ENCODE measurements at places on chromosomes 6 and 20.

GRCh38 chr20:32969356-32970114 lies 34.7 kb downstream of the SUN5 start:
- DNase-seq = no peak

GRCh38 chr20:11849270-11849915 lies 68.3 kb upstream of the BTBD3 start:
- no peak for DNase-seq

DNA sequence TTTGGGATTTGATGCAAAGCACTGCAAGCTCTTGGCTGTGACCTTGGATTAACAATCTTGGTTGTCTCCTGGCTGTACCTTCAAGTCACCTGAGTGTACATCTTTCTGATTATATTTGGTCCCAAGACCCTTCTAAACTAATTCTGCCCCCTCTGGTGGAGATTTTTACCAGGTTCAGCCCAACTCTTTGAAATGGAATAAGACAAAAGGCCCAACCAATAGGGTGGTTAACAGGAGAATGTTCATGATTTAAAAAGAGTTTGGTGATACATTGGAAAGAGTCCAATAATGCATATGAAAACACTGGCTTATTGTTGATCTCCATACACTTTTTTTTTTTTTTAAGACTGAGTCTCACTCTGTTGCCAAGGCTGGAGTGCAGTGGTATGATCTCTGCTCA lies 77.5 kb upstream of the CD83 start:
- DNase-seq = peak; percentile 11

GRCh38 chr6:131183427-131184095 lies 48.3 kb downstream of the AKAP7 start:
- no peak for DNase-seq

GRCh38 chr6:156627524-156627923 lies 149.7 kb upstream of the ARID1B start:
- no peak for DNase-seq

DNA sequence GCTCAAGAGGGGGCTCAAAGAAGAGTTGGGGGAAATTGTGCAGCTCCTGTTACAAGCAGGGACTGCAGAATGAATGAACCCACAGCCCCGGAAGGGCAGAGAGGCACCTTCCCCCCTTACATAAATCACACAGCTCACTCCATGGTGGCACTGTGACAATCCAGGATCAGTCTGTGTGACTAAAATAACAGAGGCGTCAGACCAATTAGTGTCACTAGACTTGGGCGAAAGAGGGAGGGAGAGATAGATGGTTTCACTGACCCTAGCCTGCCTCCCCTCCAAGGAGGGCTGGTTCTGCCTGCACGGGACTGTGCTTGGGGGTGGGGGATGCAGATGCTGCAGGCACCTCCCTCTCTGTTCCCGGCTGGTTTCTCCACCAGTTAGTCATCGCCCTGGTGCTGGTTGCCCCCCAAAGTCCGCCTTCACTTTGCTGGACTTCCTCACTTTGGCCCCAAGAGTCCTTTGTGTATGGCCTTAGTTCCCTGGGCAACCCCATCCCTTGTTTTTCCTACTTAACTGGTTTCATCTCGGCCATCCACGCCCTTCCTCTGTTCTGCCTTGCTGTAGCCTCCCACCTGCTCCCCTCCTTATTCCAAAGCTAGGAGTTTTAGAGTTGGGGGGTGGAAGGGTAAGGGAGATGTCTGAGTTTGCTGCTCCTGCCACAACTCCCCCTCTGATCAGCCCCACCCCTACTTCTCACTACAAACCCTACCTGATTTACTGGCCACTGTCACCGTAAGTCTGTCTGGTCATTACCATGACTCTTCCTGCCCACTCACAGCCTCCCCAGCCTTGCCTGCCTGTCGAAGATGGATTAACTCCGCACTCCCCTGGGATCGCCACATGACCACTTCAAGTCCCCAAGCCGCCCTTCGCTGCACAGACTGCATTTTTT lies 17.7 kb downstream of the CCDC167 start:
- no peak for DNase-seq

DNA sequence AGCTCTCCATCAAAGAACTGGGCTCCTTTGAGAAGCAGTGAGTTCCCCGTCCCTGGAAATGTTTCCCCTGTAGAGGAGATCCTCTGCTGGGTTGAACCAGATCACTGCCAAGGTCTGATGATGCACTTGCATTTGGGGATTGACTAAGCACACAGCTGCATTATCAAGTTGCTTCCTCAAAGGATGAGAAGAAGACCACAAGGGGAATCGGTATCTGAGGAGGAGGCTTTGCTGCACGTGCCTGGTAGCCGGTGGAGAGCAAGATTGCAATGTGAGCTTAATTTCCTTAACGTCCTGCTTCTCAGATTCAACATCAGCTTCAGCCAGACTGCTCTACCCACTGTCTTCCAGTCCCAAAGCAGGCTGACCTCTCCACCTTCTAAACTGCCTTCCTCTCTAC lies 128.8 kb upstream of the STMND1 start:
- DNase-seq = no peak

- no peak for DNase-seq
Observed at GRCh38 chr6:34285448-34286164, 36.8 kb upstream of the SMIM29 start.

DNA sequence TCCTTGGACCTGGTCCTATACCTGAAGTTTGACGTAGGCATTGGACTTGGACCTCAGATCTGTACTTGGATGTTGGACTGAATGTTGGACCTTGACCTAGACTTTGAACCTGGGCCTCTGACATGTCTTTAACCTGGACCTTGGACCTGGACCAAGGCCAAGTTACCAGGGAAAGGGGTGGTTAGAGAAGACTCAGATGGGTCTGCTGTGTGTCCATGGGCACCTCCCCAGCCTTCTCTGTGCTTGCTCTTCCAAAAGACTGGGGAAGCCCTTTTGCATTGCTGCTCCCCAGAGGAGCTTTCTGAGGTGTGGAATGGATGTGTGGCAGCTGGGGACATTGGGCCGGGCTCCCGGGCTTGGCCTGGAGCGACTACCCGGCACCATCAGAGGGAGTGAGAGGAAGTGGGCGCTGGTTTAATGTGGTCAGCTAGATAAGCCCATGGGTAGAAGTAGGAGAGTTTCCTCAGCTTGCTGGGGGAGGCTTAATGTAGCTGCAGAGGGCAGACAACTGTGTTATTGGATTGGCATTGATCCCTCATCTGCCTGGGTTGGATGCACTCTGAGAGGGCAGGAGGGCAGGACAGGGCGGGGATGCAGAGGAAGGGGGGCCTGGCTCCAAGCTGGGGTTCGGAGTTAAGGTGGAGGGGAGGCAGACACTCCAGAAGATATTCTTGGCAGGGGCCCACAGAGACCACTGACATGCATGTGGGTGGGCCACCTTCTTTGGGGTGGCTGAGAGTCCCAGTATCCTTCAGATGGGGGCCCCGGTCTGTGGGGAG lies 4.2 kb downstream of the SCRT2 start:
- DNase-seq = no peak

DNA sequence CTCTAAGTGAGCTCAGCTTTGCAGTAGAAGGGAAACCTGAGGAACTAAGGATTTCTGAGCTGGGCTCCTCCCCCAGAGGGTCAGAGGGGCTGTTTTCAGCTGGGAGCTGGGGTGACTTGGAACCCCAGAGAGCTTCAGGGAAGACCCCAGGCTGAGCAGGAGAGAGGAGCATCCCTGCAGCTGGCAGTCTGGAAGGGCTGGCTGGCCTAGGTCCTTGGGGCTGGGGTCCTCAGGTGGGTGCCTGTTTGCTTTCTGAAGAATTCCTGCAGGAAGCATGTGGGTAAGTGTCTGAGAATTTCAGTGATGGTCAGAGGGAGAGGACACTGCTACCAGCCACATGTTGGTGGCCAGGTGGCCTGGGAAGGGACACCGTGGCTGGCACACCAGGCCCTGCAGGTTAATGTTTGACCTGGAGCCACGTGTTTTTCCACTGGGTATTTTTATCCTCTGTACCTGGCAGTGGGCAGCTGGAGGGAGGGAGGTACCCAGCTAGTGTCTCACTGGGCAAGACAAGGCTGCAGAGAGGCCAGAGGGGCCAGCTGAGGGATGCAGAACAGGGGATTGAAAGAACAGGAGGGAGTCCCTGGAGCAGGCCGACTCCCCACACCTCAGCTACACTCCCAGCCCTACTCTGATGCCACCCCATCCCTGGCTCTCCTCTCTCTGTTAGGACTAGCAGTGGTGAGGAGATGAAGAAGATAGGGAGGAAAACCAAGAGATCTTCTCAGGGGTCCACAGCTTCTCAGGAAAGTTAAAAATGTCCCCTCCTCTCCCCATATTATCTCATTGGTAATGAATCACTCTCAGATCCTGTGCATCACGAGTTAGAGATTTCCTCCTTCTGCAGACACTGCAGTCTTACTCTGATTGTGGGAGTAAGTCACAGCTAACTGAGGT lies 143.6 kb downstream of the VEGFA start:
- no peak for DNase-seq

DNA sequence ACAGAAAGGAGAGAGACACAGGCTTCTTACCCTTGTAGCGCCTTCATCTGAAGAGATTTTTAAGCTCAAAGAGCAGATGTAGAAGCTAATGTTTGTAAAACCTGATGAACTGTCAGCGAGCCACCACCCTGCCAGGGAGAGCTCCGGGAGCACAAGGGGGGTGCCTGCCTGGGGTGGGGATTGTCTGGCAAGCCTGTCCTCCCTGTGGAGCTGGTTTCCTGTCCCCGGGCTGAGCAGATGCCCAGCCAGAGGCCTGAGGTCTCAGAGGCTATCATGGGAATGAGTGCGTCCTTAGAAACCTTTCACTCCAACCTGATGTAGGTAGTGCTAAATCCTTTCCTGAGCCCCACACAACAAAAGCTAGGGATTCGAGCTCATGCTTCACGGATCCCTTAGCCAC lies 41.9 kb upstream of the NR2E1 start:
- no peak for DNase-seq

DNA sequence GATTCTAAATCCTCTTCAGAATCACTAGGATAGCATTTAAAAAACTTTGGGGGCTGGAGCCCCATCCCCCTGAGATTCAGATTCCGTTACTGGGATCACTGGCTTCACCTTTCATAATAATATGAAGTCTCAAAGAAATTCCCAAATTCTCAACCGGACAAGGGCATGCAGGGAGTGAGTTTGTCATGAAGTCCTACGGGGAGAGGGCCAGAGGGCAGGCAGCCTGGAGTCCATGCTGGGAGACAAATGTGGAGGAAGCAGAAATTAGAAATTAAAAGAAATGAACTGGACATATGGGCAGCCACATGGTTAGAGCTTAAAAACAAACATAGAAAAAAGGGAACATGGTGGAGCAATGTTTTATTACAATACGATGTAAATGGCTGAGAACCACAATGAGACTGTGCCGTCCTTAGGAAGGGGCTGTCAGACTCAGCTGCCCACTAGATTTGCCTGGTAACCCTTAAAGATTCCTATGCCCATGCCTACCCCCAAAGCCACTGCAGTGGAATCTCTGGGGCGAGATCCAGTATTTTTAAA lies 142.6 kb downstream of the CEBPB start:
- no peak for DNase-seq

Data from HepG2 (cell line).